ENCODE measurements at places on chromosomes 4 and X.

DNA sequence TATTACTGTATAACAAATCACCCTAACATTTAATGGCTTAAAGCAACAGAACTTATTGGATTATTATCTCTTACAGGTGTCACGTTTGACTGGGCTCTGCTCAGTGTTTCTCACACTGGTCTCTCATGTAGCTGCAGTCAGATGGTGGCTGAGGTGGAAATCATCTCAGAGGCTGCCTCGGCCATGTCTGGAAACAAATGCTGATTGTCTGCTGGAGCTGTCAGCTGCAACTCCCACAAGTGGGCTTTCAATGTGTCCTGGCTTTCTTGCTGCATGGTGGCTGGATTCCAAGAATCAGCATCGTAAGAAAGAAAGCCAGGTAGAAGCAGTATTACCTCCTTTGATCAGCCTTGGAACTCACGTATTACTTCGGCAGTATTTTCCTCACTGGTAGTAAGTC is 277.6 kb downstream of the SPANXN1 start:
- no peak for DNase-seq

DNA sequence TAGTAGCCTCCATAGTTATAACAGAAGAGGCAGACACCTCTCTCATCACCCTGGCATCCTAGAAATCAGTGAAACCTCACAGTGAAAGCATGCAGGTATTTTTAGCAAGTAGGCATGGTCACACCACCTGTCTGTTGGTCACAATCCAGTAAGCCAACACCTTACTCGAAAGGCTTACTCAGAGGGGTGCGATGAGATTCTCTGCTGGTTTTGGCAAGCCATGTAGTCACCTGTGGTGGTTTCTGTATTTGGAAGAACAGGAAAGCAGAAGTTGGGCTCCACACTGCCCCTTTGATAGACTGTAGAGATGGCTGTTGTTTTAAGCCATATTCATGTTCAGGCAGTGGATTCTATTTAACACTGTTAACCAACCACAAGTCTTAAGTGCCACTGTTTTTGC is 134.7 kb downstream of the DCLK2 start:
- no peak for DNase-seq

GRCh38 chr4:34046580-34046979 is 2197.7 kb downstream of the ARAP2 start:
- DNase-seq = no peak

- no peak for DNase-seq
Measured at GRCh38 chr4:34733185-34733941, 1511.0 kb downstream of the ARAP2 start.

- no peak for DNase-seq
Measured at GRCh38 chrX:110015032-110015431, 12.1 kb downstream of the TMEM164 start.

GRCh38 chr4:95066050-95066449 is 308.3 kb downstream of the BMPR1B start:
- no peak for DNase-seq

- no peak for DNase-seq
Measured at GRCh38 chr4:178316211-178316610, 874.0 kb upstream of the AGA start.

GRCh38 chr4:38948551-38948950 is 80.9 kb downstream of the FAM114A1 start:
- DNase-seq = peak; percentile 7

- no peak for DNase-seq
Measured at GRCh38 chrX:100944601-100945000, 15.9 kb upstream of the XKRX start.

DNA sequence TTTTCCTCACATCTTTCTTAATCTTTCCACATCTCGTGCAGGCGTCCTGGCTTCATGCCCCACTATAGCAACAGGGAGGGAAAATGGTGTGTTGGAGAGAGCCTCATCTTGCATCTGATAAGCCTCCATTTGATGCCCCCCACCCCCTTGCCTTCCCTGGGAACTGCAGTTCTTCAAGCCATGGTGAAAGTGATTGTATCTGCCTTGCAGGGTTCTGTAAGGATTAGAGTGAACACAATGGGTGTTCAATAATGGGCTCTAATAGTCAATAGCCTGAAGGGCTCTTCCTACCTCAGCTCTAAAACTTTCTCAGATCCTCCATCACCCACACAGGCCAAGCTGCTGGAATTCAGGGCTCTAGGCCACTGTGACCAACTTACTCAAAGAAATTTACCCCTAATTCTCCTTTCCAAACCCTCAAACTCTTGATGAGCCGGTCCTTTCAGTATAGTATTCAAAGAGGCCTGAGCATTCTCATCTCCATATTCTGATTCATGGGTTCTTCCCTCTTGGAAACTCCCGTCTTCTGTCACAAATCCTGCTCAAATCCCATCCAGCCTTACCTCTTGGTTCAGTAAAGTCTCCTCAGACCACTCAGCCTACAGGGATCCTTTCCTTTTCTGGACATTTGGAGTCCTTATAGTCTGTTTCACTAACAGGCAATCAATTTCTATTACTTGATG is 128.3 kb upstream of the TRIM2 start:
- no peak for DNase-seq

DNA sequence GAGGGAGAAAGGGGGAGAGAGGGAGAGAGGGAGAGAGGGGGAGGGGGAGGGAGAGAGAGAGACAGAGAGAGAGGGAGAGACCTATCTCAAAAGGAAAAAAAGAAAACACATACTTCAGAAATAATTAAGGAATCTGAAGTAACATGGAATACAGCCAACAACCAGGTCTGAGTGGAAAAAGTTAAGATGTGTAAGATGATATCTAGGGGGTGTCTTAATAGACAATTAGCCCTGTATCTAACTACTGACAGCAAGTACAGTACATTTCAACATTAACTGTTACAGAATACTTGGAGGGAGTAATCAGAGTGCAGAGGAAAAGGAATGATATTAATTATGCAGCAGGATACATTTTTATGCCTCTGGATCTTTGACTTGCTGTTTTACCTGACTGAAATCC is 22.4 kb downstream of the NUP54 start:
- no peak for DNase-seq

- DNase-seq = no peak
Measured at GRCh38 chr4:123379392-123379791, 17.2 kb upstream of the SPRY1 start.

- peak; percentile 79 for DNase-seq
Measured at GRCh38 chr4:153538487-153539357, 72.6 kb downstream of the TMEM131L start.

DNA sequence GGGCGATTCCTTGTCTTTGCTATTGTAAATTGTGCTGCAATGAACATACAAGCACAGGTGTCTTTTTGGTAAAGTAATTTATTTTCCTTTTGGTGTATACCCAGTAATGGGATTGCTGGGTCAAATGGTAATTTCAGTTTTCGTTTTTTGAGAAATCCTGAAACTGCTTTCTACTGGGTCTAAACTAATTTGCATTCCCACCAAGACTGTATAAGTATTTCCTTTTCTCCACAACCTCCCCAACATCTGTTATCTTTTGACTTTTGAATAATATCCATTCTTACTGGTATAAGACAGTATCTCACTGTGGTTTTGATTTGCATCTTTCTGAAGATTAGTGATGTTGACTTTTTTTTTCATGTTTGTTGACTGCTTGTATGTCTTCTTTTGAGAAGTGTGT is 2506.0 kb downstream of the PCDH7 start:
- DNase-seq = no peak

GRCh38 chrX:153626025-153626633 is 20.9 kb upstream of the DUSP9 start:
- no peak for DNase-seq

- DNase-seq = no peak
Measured at GRCh38 chr4:180925805-180926204, 1317.4 kb upstream of the TENM3 start.

DNA sequence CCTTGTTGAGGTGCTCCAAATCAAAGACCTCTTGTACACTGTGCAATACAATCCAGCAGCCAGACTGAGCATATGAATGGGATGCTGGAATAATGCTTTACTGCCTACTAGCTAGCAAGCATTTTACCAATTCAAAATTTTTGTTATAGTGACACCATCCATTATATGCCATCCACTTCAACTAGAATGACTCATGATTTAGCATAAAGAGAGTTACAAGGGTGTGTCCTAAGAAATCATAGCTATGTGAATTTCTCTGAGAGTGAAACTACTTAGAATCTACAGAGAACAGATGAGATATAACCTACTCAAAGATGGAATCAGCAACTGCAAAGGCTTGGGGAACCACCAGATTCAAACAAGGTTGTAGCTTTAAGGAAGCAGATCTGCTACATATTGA is 221.9 kb downstream of the LHFPL1 start:
- DNase-seq = no peak

- DNase-seq = no peak
Measured at GRCh38 chrX:103356858-103357257, 552 bp downstream of the TCEAL9 start.

GRCh38 chr4:40909363-40909876 is 159.7 kb downstream of the NSUN7 start:
- no peak for DNase-seq
